ENCODE measurements at places on chromosomes 3 and 15.
A peak's percentile ranks its signal among the peaks of the same experiment; 100 is the strongest.

- DNase-seq: peak; percentile 81
These were observed 1.6 kb downstream of the GABPB1 start for GRCh38 chr15:50353251-50353974.

DNA sequence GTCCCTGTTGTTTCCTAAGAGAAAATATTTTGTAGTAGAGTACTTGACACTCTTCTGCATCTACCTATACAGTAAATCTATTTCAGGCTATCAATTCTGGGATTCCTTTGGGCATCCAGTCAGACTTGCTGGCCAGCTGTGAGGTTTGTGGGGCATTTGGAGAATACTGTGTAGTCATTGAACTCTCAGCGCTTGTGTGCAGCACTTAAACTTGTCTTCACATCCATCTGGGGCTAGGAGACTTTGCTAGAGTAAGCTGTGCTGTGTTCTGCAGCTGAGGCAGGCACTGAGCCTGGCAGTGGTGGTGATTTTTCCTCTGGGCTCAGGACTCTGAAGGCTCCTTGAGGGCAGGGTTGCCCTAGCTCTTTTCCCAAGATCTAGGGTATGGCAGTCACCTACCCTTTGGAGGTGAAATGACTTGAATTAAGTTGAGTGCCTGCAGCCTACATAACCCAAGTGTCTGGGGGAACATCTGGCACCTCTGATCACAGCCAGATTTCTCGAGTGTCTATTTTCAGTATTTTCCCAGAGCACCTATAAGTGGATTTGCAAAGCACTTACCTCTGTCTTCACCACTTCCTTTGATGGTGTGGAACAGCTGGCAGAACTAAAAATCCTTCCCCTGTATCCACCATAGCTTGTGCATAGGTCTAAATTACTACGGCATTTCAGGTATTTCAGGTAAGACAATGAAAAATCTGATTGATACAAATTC, 19.3 kb downstream of the CLSTN2 start:
- DNase-seq: no peak

DNA sequence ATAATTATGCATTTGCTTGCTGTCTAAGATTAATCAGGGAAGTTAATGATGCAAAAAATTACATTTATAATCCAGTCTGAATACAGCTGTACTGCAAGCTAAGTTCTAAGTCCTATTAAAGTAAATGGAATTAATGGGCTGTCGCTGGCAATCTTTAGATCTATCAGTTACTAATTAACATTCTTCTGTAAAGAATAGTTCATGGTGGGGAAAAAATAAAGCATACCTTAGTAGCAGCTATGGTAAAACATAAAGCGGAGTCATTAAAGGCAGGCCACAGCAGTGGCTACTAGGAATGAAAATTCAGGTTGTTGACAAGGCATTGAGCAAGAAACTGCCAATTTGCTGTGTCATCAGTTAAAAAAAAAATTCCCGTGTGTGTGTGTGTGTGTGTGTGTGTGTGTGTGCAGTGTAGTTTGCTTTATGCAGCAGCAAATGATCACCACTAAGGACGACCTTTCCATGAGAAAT, 129.8 kb downstream of the ZNF385D start:
- peak; percentile 4 for DNase-seq

GRCh38 chr3:54527953-54528352, 399.9 kb downstream of the LRTM1 start:
- DNase-seq: no peak

DNA sequence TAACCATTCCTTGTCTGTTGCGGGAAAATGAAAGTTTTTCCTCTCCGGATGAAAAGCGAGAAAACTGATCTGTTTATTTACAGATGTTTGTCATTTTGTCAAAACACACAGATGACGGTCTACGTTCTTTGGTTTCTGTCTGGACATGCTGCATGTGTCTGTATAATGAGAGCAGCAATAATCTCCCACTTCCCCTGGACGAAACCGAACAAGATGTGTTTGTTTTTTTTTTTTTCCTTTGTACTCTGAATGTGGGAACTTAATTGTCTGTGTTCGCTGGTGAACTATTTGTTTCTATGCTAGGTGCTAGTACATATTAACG, 33.6 kb downstream of the PTPRG start:
- no peak for DNase-seq

DNA sequence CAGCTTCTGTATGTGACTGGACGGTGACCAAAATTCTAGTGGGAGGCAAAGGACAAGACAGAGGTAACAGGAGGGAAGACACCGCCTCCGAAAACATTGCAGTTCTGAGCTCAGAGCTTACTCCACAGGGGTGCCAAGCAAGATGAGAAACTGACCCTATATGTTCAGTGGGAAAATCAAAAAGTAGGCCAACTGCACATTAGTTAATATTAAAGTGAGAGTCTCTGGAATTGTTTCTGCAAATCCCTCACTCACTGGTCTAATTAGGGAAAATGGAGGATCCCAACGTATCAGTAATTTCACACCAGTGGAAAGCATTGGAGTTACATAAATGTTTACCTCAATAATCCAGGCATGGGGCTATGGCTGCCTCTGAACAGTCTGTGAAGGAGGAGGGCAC, 313.3 kb upstream of the KCNH8 start:
- no peak for DNase-seq

- no peak for DNase-seq
These were observed 6.2 kb upstream of the TIMMDC1 start for GRCh38 chr3:119492128-119492527.

GRCh38 chr3:43215663-43216275, 70.6 kb upstream of the SNRK start:
- DNase-seq: peak; percentile 7

GRCh38 chr3:109098079-109098644, 19.8 kb downstream of the MORC1 start:
- peak; percentile 6 for DNase-seq

DNA sequence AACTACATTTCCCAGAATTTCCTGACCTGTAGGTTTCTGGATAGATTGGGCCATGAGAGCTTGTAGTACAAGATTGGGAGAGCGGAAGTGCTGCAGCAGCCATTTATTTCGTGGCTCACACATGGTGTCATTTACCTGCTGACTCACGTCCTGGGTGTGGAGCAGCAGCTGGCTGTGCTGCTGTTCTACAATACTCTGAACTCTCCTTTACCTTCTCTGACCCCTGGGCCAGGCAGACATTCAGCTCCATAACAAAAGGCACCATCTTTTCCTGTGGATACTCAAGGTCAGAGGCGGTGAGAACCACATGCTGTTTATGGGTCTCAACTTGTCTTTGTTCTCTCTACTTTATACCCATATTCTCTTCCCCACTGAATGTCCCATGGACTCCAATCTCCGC, 490.2 kb downstream of the IGSF11 start:
- no peak for DNase-seq

DNA sequence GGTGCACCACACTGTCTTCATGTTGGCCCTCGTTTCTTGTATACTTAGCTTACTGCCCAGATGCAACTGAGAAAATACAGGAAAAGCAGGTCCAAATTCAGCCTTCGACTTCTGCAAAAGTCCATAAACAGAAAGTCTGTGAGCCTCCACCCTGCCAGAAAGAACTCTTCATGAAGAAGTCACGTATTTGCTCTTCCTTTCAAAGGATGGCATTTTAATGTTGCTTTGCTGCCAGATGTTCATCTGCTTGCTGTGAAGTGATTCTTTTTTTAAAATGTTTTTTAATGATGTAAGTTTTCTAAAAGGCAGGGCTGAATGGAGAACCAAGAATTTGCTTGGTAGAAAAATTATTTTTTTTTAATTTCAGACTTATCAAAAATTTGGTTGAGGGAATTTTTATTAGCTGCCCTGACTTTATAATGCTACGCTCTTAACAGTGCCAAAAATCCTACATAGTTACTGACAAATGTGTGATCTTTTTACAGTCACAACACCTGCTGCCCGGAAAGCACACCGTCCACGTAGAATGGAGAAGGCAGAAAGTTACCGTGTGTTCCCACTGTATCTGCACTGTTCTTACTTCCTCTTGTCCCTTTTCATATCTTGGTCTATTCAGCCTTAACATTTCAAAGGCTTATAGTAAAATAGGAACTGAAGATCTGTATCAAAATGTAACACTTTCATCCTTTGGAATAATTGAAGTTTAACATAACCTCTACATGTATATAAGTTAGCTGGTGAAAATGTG, 136.3 kb downstream of the LRRC28 start:
- DNase-seq: peak; percentile 6

- DNase-seq: peak; percentile 45
These were observed 391.8 kb downstream of the VPS13C start for GRCh38 chr15:61668444-61668843.
